ENCODE measurements at places on chromosomes 2 and 18. TPM values are rescaled to one million over a fixed set of nuclear protein-coding genes. Genes with fewer than 3 reads are reported as not detected.

The INHA gene
- polyA plus RNA-seq, result 44.6 TPM

The SIX2 gene
- polyA plus RNA-seq, result 0.40 TPM

The C2orf80 gene
- polyA plus RNA-seq, result not detected

The CBLN2 gene
- polyA plus RNA-seq, result not detected

The TUBA3E gene
- not detected for polyA plus RNA-seq

The ALK gene
- polyA plus RNA-seq, result 0.34 TPM

The BARD1 gene
- polyA plus RNA-seq, result 0.72 TPM

The ASB1 gene
- polyA plus RNA-seq, result 28.8 TPM

All from adrenal gland (tissue), 19 donors.